ENCODE measurements at places on chromosomes 1 and 21. TPM values are rescaled to one million over a fixed set of nuclear protein-coding genes. Genes with fewer than 3 reads are reported as not detected.

SLAMF1 gene
- not detected for polyA plus RNA-seq

TMPRSS2 gene
- polyA plus RNA-seq: not detected

TEDDM1 gene
- polyA plus RNA-seq: not detected

MRPL37 gene
- polyA plus RNA-seq: 130 TPM
